Activated naive CD8-positive, alpha-beta T cell treated with anti-CD3 and anti-CD28 coated beads for 36 hours (primary cell): ENCODE measurements at places on chromosomes 11 and 22. TPM values are rescaled to one million over a fixed set of nuclear protein-coding genes. Genes with fewer than 3 reads are reported as not detected.

Gene APOBEC3A
- not detected for total RNA-seq

Gene C11orf97
- not detected for total RNA-seq

Gene ALDH3B1
- not detected for total RNA-seq

Gene OR51B2
- total RNA-seq: not detected

Gene CARD18
- total RNA-seq: not detected

Gene KCNJ1
- not detected for total RNA-seq

Gene UBASH3B
- total RNA-seq: 30.6 TPM

Gene PATE2
- not detected for total RNA-seq

Gene KREMEN1
- 0.28 TPM for total RNA-seq

Gene CHRNA10
- total RNA-seq: 1.0 TPM

Gene TIGD3
- 0.49 TPM for total RNA-seq

Gene CD248
- total RNA-seq: 11.9 TPM

Gene ANO5
- total RNA-seq: 0.02 TPM

Gene TCN2
- 0.64 TPM for total RNA-seq

Gene NLRP14
- total RNA-seq: 0.08 TPM
